ENCODE measurements at places on chromosomes 6 and 20. TPM values are rescaled to one million over a fixed set of nuclear protein-coding genes. Genes with fewer than 3 reads are reported as not detected.

DNA sequence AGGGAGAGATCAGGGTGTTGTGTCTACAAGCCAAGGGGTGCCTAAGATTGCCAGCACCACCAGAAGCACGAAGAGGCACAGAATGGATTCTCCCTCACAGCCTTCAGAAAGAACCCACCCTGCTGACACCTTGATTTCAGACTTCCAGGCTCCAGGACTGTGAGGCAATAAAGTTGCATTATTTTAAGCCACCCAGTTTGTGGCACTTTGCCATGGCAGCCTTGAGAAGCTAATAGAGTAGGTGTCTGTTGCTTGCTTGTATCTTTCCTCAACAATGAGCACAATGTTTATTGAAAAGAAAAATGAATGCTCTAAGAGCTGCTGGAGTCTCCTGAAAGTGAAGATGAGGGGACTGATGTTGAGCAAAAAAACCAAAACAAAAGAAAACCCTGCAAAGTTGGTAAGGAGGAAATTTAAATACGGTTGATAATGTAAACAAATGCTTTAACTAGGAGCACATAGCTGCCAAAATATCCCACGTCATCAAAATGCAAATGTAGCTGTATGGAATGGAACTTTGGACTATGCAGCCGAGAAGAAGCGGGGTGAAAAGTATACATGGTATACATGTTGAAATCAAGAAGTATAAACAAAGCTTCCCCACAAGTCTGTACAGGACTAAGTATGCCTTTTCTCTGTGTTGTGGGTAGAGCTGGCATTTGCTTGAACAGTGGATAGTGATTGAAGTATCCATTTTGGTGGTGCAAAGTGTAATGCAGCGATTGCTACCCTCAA lies 8.0 kb downstream of the IL20RA start:
- DNase-seq, result no peak

GRCh38 chr6:106883808-106884262 lies 90.7 kb downstream of the CD24 start:
- no peak for DNase-seq

Gene ADTRP
- total RNA-seq, result 71.6 TPM

DNA sequence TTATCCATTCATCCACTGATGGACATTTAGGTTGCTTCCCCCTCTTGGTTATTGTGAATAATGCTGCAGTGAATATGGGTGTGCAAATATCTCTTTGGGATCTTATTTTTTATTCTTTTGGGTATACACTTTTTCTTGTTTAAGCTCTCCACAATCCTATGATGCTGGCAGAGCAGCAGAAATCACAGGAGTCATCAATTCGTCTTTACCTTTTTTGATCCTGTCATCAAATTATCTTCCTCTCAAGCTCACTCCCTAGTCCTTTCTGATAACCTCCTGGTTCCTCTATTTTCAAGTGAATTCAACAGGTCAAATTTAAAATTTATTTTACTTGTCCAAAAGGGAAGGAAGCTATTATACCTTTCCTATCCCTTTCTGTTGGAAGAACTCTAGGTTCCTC lies 89.1 kb downstream of the PLCG1 start:
- no peak for DNase-seq
